ENCODE measurements at places on chromosomes 11 and 22.

- peak; percentile 38 for DNase-seq
These were observed 1.6 kb upstream of the ELFN2 start for GRCh38 chr22:37428649-37429586.

GRCh38 chr11:115184901-115185300 is 319.3 kb downstream of the CADM1 start:
- no peak for DNase-seq

DNA sequence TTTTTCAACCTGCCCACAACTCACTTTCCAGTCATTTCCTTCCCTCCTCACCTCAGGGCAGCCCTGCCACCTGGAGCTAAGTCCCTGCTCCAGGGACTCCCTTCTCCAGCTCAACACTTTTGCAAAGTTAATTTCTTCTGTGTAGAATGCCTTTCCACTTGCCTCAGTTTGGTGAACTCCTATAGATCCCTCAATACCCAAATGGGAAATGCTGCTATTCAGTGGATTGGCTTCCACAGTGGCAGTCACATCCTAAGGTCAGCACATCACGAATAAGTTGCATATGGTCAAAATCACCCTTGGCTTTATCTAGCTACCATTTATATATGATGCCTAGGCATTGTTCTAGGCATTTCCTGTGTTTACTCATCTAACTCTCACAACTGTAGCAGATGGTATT is 23.6 kb downstream of the GDPD5 start:
- no peak for DNase-seq

DNA sequence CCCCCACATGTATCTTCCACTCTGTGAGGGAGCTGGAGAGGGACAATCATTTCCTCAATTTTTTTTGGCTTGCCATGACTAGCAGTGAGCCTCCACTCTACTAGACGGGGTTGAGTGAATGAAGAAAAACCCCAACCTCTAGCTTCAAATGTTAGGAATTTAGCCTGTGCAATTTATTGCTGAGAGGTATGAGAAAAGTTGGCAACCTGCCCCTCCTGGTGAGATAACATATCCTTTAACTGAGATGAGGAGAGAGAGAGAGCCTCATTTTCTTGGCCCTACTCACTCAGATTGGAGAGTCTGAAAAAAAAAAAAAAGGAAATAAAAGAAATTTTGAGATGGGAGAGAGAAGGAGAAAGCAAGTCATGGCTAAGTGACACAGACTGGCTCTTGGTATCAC is 218.2 kb upstream of the CARD18 start:
- no peak for DNase-seq

DNA sequence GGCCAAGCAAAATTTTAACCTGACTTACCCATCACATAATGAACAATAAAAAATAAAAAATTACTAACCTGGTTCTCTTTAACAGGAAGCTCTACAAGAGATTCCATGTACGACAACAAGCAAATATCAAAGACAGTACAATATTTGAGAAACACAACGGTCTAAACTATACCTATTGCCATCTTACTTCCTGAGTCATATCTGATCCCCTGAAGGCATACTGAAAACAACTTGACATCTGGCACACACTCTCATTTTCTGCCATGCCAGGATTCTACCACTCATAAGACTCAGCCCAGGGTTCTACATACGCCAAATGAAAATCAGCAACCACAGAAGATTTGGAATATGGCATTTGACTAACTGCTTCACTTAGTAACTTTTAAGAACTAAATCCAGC is 13.8 kb downstream of the DENND5A start:
- no peak for DNase-seq

DNA sequence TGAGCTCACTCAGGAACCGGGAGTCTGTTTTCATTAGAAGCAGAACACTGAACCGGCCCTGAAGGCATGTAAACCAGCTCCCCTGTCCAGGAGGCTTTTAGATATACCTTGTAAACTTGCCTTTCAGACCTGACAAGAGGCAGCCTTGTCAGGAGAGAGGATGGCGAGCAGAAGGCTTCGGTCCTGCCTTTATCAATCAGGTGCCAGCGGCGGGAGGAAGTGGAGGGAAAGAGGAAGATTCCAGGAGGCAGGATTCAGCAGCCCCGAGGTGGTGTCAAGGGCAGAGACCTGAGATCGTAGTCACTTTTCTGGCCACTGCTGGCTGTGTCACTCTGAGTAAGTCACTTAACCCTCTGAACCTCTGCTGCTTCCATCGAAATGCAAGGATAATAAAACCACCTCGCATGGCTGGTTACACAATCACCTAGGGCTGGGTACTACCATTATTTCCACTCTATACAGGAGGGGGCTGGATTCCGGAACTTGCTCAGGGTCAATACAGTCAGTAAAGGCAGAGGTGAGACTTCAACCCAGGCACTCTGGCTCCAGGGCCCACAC is 181.0 kb downstream of the CHST1 start:
- DNase-seq, result no peak

GRCh38 chr11:41878095-41878494 is 418.6 kb upstream of the LRRC4C start:
- DNase-seq, result no peak

DNA sequence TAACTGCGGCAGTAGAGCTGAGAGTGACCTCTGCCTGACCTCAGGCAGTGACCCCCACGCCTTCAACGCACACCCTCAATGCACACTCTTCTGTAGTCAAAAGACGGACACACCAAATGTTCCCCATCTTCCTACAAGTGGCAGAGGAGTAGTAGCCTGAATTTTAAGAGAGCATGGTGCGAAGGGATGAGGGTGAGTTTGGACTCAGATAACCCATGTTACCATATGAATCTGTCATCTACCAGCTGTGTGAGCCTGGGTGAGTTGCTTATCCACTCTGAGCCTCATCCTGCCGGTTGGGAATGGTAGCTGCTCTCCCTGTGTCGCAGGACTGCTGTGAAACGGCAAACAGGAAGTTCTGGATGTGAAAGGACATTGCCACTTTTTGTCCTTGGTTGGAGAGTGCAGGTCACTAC is 20.6 kb upstream of the ROBO3 start:
- no peak for DNase-seq

DNA sequence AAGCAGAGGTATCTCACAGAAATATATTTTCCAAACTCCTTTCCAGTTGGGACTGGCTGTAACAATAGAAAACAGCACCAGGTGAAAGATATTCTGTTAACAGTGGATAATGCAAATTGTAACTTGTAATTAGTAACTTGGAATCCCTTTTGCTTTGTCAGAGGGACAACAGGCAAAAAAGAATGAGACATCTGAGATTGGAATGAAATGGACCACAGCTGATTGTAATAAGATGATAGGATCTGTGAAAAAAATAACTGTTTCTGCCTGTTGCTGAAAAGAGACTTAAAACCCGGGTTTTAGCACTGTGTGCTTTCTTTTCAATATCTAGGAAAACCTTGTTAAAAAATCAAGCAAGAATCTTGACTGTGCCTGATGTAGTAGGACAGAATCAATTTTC is 655.7 kb downstream of the METTL15 start:
- DNase-seq, result no peak

- no peak for DNase-seq
These were observed 61.3 kb downstream of the PRMT3 start for GRCh38 chr11:20448834-20449233.

DNA sequence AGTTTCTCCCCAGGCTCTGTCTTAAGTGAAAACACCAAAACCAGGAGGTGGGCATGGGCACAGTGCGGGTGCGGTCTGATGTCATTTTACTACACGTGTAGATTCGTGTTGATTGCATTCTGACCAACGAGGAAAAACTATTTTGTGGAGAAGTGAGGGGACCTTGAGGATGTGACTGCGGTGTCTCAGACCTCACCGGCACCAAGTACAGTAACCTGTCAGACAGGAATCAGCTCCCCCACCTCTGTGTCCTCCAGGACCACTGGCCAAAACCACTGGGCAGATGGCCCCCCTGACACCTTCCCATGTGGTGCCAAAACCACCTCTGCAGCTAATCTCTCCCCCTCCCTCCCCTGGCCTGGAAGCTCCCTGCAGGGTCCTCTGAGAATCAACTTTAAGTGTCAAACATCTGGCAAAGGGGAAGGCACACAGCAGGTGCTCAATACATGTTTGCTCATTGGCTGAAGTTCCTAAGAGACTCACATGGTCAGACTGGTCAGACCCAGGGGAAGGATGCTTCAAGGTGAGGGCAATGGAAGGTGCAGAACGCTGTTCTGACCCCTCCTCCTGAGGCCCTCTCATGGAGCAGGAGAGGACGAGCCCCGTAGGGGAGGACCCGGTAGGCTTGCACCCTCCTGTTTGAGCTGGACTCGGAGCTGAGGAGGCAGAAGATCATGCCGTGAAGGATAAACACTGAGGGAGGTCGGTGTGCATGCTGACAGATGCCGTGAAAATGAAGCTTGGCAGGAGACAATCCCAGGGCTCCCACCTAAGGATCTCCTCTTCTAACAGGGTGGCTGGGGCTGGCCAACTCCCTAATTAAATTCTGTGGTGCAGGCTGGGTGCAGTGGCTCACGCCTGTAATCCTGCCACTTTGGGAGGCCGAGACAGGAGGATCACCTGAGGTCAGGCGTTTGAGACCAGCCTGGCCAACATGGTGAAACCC is 129.9 kb downstream of the MPPED1 start:
- no peak for DNase-seq

- no peak for DNase-seq
These were observed 148.0 kb downstream of the NTM start for GRCh38 chr11:131518305-131518838.

GRCh38 chr11:94025690-94026394 is 4.7 kb downstream of the HEPHL1 start:
- DNase-seq, result no peak

DNA sequence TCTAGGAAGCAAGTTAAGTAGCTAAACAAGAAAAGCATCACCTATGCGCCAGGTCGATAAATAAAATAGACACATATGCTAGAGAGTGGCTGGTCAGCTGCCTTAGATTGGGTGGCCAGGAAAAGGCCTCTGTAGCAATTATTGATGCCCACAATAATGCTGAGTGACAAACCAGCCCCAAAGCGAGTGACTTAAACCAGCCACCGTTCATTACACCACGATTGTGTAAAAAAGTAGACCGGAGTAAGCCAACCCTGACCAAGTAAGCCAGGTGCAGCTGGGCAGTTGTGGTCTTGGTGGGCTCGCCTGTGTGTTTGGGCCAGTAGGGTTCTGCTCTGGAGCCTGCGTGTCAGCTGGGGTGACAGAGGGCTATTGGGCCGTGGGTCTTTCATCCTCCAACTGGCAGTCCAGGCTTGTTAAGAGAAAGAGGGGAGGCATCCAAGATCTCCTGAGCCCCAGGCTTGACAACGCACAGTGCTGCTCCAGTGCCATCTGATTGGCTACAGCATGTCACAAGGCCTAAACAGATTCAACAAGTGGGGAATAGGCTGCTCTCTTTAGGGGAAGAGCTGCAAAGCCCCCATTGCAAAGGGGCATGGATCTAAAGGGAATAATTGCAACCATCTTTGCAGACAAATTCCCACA is 100.4 kb upstream of the PARVA start:
- DNase-seq, result no peak

GRCh38 chr11:101862391-101863233 is 52.2 kb upstream of the CEP126 start:
- DNase-seq, result no peak

DNA sequence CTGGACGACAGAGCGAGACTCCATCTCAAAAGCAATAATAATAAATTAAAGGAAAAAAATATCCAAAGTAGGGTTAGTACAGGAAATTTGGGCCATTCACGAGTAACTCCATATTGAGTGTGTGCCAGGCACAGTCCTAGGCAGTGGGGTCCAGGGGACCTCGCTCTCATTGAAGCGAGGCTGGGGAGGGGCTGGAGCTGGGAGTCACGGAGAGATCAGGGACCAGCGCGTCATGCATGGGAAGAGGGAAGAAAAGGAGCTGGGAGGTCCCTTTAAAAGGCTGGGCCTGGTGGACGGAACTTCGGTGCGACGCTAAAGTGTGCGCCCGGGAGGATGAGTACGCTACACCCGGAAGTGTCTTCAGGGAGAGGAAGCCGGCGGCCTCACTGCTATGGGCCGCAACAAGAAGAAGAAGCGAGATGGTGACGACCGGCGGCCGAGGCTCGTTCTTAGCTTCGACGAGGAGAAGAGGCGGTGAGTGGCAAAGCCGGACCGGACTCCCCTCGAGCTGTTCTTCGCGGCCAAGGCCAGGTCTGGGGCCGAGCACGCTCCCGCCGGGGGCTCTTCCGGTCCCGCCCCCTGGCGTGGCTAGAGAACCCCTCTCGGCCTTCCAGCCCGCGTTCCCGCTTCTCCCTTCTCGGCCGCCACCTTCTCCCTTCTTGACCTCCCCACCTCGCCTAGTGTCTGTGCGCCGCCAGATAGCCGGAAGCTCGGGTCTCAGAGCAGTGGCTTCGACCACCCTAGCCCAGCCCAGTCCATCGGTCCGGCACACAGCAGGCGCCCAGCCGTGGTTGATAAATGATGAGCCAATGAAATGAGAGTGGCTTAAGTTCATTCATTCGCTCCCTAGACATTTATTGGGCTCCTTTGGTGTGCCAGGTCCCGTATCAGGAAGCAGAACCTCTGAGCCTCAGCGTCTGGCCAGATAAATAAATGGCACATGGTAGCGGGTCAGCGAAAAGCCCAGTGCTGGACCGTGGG is at the start of gene NOL12:
TSS of gene NOL12 (plus strand) at position 342 of the 981 bp plus-strand sequence. CDS start at position 392, 50 bp downstream.
- peak; percentile 64 for DNase-seq

- no peak for DNase-seq
These were observed 3.1 kb upstream of the COMMD9 start for GRCh38 chr11:36292311-36292722.

- DNase-seq, result no peak
These were observed 44.0 kb upstream of the RDX start for GRCh38 chr11:110340436-110340835.

- no peak for DNase-seq
These were observed 346.6 kb downstream of the BRD1 start for GRCh38 chr22:49480896-49481658.

GRCh38 chr22:50153056-50153755 is 17.3 kb upstream of the PANX2 start:
- DNase-seq, result no peak

DNA sequence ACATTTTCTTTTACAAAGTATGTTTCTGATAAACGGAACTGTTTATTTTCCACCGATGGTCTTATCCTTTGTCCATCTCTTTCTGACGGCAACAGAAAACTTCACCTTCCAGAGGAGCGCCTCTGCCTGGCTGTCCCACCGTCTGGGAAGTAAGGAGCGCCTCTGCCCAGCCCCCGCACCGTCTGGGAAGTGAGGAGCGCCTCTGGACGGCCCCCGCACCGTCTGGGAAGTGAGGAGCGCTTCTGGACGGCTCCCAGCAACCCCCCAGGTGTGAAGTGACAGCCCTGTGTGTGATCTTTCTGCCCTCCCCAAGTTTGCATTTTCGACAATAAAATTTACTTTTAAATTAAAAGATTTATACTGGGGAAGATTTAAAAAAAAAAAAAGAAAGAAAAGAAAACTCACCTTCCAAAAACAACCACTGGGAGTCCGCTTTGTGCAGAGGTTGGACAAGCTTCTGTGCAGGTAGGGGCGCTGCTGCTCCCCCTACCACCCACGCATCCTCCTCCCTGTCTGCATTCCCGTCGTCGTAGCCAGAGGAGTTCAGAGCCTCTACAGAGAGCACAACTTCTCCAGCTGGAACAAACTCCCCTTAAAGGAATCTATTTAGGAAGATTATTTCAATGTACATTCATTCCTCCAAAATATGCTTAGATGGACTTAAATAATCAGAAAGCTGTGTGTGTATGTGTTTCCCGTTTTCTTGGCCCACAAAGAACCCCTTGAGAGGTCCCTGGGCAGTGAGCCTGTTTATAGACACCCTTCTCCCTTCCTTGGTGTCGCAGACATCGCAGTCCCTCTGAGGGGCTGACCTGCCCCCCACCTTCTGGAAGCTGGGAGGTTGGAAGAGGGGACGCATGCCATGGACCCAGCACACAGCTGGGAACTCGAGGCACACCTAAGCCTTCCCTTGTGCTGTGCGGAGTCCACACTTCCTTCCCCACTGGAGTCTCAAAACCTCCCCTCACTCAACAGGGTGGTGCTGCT is 849 bp upstream of the APOBEC3B start:
- no peak for DNase-seq

Measured in activated T-helper 1 cell treated with anti-CD3 and anti-CD28 coated beads, Interleukin-2, amount 50 U/mL, for 16 hours (primary cell).